ENCODE measurements at places on chromosomes 7 and 10.

DNA sequence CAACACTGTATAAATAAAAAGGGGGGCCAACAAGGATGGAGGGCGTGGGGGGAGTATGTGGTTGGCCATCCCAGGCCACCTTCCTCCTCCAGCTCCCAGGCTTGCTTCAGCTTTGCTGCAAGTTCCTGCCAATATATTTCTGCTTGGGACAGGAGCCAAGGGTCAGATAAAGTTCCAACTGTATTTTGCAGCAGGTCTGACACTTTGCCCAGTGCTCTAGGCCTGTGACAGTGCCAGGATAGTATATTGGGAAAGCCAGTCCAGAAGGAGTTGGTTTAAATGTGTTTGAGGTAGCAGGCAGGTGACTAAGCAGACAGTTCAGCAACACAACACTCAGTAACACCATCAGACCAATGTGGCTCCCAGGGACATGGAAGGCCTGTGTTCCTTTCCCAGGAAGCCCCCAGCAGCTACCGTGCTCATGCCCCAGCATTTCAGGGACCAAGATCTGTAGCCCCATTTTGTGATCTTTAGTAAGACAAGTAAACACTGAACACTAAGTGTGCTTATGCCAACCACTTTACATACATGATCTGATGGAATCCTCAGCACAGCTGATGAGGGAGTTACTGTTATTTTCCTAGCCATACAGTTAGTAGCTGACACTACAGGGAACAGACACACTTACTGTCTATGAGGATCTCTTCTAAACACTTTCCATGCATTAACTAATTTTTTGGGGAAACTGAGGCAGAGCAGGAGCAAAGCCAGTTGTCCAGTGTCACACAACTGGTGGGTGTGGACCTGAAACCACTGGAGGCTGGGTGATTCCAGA, 38.9 kb downstream of the DNAJB12 start:
- no peaks in the 10 kb centered on the region for H3K36me3 ChIP-seq
- peak overlapping the region; percentile 90 for H3K27ac ChIP-seq
- peaks cover 58% of the 10 kb centered on the region for H3K4me1 ChIP-seq
- no peak for DNase-seq
- no peak overlapping the region for H3K4me3 ChIP-seq

- no peak overlapping the region for H3K27ac ChIP-seq
- no peaks in the 10 kb centered on the region for H3K36me3 ChIP-seq
- H3K27me3 ChIP-seq = no peaks in the 10 kb centered on the region
- no peak for DNase-seq
- H3K4me3 ChIP-seq = no peak overlapping the region
Observed at GRCh38 chr7:156238366-156239133, 402.0 kb upstream of the RNF32 start.

- H3K27ac ChIP-seq = no peak overlapping the region
- no peak for DNase-seq
- no peaks in the 10 kb centered on the region for H3K36me3 ChIP-seq
- no peaks in the 10 kb centered on the region for H3K27me3 ChIP-seq
Observed at GRCh38 chr10:59333701-59334100, 28.6 kb downstream of the FAM13C start.

DNA sequence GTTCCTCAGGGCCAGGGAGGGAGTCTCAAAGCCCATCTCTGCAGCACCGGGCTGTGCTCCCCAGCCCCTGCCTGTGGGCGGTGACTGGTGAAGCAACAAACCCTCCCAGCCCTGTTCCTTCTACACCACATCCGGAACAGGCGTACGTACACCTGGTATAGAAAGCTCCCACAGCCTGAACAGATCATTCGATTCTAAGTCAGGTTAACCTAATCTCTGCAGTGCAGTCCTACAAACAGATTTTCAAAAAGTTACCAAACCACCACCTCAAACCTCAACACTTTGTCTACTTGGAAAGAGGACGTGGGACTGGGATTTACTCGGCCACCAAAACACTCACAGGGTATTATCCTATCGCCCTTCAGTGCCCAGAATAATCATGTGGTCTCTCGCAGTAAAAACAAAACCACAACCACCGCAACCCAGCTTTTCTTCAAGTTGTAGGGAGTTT, 238.4 kb downstream of the DIP2C start:
- peaks cover 29% of the 10 kb centered on the region for H3K36me3 ChIP-seq
- H3K4me3 ChIP-seq = no peak overlapping the region
- peak overlapping the region; percentile 84 for H3K27ac ChIP-seq
- H3K4me1 ChIP-seq = peaks cover 52% of the 10 kb centered on the region
- DNase-seq = no peak

- H3K36me3 ChIP-seq = no peaks in the 10 kb centered on the region
- H3K4me3 ChIP-seq = no peak overlapping the region
- no peak overlapping the region for H3K27ac ChIP-seq
- no peaks in the 10 kb centered on the region for H3K27me3 ChIP-seq
- DNase-seq = peak; percentile 17
Observed at GRCh38 chr10:105974803-105975456, 1189.6 kb downstream of the SORCS1 start.

- DNase-seq = peak; percentile 31
- H3K27me3 ChIP-seq = no peaks in the 10 kb centered on the region
- H3K27ac ChIP-seq = no peak overlapping the region
- H3K4me1 ChIP-seq = peaks cover 5% of the 10 kb centered on the region
Observed at GRCh38 chr7:111763221-111763801, 201.0 kb upstream of the IMMP2L start.

- no peak for DNase-seq
- peaks cover 61% of the 10 kb centered on the region for H3K4me1 ChIP-seq
- no peak overlapping the region for H3K27ac ChIP-seq
- no peaks in the 10 kb centered on the region for H3K27me3 ChIP-seq
- no peak overlapping the region for H3K4me3 ChIP-seq
Observed at GRCh38 chr10:6167456-6167855, 35.3 kb upstream of the PFKFB3 start.

- no peak overlapping the region for H3K27ac ChIP-seq
- H3K27me3 ChIP-seq = peaks cover 14% of the 10 kb centered on the region
- H3K4me3 ChIP-seq = peak overlapping the region; percentile 65
- peaks cover 24% of the 10 kb centered on the region for H3K4me1 ChIP-seq
- peak; percentile 81 for DNase-seq
Observed at GRCh38 chr10:98309366-98310355, 41.7 kb upstream of the LOXL4 start.

- no peaks in the 10 kb centered on the region for H3K36me3 ChIP-seq
- H3K4me3 ChIP-seq = no peak overlapping the region
- H3K4me1 ChIP-seq = no peaks in the 10 kb centered on the region
- DNase-seq = no peak
Observed at GRCh38 chr10:19546224-19546623, 270.0 kb upstream of the PLXDC2 start.

DNA sequence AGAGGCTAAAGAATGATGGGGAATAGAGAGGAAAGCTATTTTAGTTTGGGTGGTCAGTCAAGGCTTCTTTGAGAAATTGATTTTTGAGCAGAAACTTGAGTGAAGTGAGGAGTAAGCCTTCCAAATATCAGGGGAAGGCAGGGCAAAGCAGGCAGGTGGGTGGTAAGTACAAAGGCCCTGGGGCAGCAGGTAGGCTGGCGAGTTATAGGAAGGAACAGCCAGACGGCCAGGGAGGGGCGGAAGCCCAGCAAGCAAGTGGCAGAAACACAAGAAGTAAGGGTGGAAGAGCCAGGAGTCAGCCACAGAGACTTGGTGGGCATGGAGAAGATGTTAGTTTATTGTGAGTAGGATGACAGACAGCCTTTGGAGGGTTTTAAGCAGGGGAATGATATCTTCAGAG, 34.9 kb downstream of the VWA2 start:
- no peaks in the 10 kb centered on the region for H3K27me3 ChIP-seq
- DNase-seq = no peak
- H3K27ac ChIP-seq = no peak overlapping the region
- no peak overlapping the region for H3K4me3 ChIP-seq
- peaks cover 22% of the 10 kb centered on the region for H3K4me1 ChIP-seq

- peaks cover 69% of the 10 kb centered on the region for H3K36me3 ChIP-seq
- no peaks in the 10 kb centered on the region for H3K27me3 ChIP-seq
- DNase-seq = no peak
- H3K4me1 ChIP-seq = peaks cover 22% of the 10 kb centered on the region
- no peak overlapping the region for H3K27ac ChIP-seq
- no peak overlapping the region for H3K4me3 ChIP-seq
Observed at GRCh38 chr10:96860631-96861277, 28.7 kb downstream of the LCOR start.

DNA sequence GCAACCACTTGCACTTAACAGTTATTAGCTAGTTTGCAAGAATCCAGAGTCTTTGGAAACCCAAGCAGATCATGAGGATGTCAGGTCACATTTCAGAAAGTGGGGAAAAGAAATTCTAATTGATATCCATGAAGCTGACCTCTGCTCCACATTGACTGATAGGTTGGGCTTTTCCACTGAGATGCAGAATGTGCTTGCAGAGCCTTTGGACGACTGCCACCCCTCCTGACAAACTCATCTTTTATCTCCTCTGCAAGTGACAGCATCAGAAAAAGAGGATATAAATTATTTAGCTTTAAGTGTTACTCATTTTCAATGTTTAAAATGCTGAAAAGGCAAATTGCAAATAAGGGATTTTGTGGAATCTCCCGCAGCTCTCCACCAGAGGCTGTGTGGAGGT, 75.3 kb downstream of the C10orf90 start:
- no peak overlapping the region for H3K4me3 ChIP-seq
- H3K27ac ChIP-seq = no peak overlapping the region
- no peaks in the 10 kb centered on the region for H3K36me3 ChIP-seq
- H3K27me3 ChIP-seq = peaks cover 2% of the 10 kb centered on the region
- no peak for DNase-seq
- no peaks in the 10 kb centered on the region for H3K4me1 ChIP-seq

GRCh38 chr7:150939052-150939451, 39.1 kb downstream of the KCNH2 start:
- H3K27me3 ChIP-seq = peaks cover 24% of the 10 kb centered on the region
- no peak overlapping the region for H3K27ac ChIP-seq
- H3K4me3 ChIP-seq = no peak overlapping the region
- no peak for DNase-seq

- no peak overlapping the region for H3K4me3 ChIP-seq
- peaks cover 55% of the 10 kb centered on the region for H3K4me1 ChIP-seq
- no peak overlapping the region for H3K27ac ChIP-seq
- no peaks in the 10 kb centered on the region for H3K27me3 ChIP-seq
- no peak for DNase-seq
- no peaks in the 10 kb centered on the region for H3K36me3 ChIP-seq
Observed at GRCh38 chr10:128525936-128526335, 399.7 kb upstream of the MKI67 start.
